Amygdala (tissue), 56 donors: ENCODE measurements at places on chromosomes 3 and 15.

DNA sequence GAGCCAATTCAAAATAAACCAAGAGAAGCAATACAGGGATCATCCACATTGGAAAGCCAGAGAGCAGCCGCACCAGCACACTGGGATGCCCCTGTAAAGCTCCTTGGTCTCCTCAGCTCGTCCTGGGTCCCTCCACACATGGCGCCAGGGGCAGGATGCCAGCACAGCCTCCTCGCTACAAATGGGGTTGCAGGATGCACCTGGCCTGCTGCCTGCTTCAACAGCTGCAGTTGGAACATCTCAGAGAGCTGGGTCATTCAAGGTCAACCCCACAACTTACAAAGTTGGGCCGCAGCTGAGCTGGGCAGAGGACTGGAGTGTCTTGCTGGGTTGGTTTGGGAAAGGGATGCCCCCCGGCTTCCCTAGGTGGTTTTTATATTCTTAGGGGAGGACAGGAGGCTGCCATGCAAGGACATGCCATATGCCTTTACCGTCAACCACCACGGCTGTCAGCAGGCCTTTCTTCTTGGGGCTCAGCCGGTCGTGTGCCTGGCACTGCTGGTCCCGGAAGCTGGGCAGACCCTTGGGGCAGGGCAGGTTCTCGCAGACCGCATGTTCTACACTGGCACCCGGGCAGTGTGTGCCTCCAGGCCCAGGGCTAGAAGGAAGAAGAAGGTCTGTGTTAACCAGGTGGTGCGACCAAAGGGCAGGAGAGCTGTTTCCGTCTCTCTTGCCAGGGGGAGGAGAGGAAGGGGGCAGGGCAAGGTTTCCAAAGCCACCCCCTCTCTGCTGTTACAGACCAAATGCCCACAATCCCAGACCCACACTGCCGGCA lies 225.2 kb downstream of the ADAMTS17 start:
- no peak for DNase-seq

DNA sequence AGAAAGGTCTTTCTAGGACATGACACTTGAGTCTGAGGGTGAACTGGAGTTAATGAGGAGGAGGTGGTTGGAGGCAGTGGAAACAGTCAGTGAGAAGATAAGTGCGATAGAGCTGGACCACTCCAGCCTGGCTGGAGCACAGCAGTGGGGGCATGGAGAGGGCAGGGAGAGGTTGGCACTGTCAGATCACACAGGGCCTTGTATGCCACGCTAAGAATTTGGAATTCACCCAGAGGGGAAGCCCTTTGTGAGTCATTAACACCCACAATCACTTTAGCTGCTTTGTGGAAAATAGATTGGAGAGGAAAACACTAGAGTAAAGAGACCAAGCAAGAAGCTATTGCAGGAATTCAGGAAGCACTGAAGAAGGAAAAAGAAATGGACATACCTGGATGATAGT lies 83.3 kb downstream of the ZNF621 start:
- no peak for DNase-seq

DNA sequence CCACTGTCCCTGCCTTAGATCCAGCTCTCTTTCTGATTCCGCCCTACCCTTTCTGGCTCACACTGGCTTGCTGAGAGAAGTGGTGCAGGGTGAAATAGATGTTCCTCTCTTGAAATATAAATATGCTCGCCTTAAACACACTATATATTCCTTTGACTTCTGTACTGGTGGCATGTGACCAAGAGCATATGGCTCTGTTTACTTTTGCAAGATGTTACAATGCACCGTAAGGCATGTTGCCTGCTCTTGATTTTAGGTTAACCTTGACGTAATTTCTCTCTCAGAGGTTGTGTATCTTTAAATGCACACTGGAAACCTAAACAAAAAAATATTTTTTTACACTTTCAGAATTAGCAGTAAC lies 749 bp downstream of the RSRC1 start:
- no peak for DNase-seq

- no peak for DNase-seq
These were observed 1.5 kb downstream of the NICN1 start for GRCh38 chr3:49427586-49427985.

DNA sequence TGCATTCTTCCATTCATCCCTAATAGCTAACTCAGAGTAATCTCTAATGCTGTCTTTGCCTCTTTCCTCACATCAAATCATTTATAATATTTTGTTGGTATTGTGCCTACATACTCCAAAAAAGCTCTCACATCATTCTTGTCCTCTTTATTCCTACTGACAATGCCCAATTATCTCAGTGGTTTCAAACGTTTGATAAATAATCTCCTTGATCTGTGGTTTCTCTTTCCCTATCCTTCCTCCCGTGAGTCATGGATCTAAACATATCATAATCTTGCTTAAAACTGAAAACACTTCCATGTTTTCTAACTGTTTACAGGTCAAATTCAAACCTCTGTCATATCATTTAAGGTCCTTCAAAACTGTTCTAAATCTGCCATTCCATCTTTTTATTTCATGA lies 115.1 kb downstream of the CNTN6 start:
- no peak for DNase-seq

GRCh38 chr3:21564531-21564930 lies 186.5 kb downstream of the ZNF385D start:
- DNase-seq: no peak

- DNase-seq: no peak
These were observed 4.5 kb downstream of the MELTF start for GRCh38 chr3:197024881-197025735.

DNA sequence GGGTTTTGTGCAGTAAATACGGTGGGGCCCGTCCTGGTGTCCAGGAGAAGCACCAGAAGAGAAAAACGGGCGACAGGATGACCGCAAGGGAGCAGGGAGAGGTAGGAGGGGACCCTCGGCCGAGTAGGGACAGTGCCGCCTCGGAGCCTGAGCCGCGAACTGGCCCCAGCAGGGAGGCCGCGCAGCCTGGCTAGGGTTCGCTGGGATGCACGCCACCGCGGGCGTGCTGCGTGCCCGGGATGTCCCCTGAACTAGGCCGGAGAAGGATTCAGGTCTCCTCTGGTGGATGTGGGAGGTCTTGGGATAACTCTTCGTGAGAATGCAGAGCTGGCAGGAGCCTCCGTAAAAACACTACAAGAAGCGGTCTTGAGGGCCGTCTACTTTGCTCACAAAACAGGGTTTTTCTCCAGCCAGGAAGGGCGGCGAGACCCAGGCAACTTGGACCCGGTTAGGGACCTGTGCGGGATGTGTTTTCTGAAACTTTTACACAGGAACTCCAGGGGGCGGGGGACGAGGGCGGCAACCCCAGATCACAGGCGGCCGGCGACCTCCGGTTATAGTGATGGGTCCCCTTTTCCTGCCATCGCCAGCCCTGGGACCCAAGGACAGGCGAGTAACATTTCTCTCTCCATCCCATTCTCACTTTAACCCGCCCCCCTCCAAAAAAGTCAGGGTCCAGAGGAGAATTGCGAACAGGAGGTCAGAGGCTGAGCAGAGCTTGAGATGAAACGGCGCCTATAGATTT lies 35.5 kb downstream of the NR2F2 start:
- DNase-seq: no peak

GRCh38 chr3:37308247-37308646 lies 133.9 kb upstream of the LRRFIP2 start:
- no peak for DNase-seq
